Left lung (tissue), 14 donors: ENCODE measurements at places on chromosomes 7 and 10. TPM values are rescaled to one million over a fixed set of nuclear protein-coding genes. Genes with fewer than 3 reads are reported as not detected.

- peaks cover 84% of the 10 kb centered on the region for H3K27me3 ChIP-seq
- no peaks in the 10 kb centered on the region for H3K36me3 ChIP-seq
- no peaks in the 10 kb centered on the region for H3K4me1 ChIP-seq
- H3K27ac ChIP-seq, result no peak overlapping the region
- peak; percentile 34 for DNase-seq
- no peak overlapping the region for H3K4me3 ChIP-seq
Measured at GRCh38 chr7:155798673-155799439, 13.4 kb downstream of the SHH start.

CDC14C gene
- total RNA-seq, result not detected

- DNase-seq, result no peak
- H3K27me3 ChIP-seq, result no peaks in the 10 kb centered on the region
- no peak overlapping the region for H3K4me3 ChIP-seq
- no peaks in the 10 kb centered on the region for H3K4me1 ChIP-seq
- H3K27ac ChIP-seq, result peak overlapping the region; percentile 33
Measured at GRCh38 chr7:150648353-150649079, 16.3 kb upstream of the GIMAP6 start.

GRCh38 chr10:53361936-53362335 lies 589.4 kb upstream of the MBL2 start:
- no peak overlapping the region for H3K27ac ChIP-seq
- no peaks in the 10 kb centered on the region for H3K27me3 ChIP-seq
- H3K36me3 ChIP-seq, result no peaks in the 10 kb centered on the region
- H3K4me1 ChIP-seq, result no peaks in the 10 kb centered on the region
- no peak for DNase-seq

- no peak overlapping the region for H3K4me3 ChIP-seq
- no peaks in the 10 kb centered on the region for H3K27me3 ChIP-seq
- H3K4me1 ChIP-seq, result peaks cover 6% of the 10 kb centered on the region
Measured at GRCh38 chr7:69820479-69821192, 222.4 kb downstream of the AUTS2 start.

- no peak for DNase-seq
- H3K27me3 ChIP-seq, result no peaks in the 10 kb centered on the region
- H3K27ac ChIP-seq, result no peak overlapping the region
- H3K4me3 ChIP-seq, result no peak overlapping the region
- no peaks in the 10 kb centered on the region for H3K36me3 ChIP-seq
Measured at GRCh38 chr10:62250594-62251198, 17.9 kb downstream of the RTKN2 start.

DNA sequence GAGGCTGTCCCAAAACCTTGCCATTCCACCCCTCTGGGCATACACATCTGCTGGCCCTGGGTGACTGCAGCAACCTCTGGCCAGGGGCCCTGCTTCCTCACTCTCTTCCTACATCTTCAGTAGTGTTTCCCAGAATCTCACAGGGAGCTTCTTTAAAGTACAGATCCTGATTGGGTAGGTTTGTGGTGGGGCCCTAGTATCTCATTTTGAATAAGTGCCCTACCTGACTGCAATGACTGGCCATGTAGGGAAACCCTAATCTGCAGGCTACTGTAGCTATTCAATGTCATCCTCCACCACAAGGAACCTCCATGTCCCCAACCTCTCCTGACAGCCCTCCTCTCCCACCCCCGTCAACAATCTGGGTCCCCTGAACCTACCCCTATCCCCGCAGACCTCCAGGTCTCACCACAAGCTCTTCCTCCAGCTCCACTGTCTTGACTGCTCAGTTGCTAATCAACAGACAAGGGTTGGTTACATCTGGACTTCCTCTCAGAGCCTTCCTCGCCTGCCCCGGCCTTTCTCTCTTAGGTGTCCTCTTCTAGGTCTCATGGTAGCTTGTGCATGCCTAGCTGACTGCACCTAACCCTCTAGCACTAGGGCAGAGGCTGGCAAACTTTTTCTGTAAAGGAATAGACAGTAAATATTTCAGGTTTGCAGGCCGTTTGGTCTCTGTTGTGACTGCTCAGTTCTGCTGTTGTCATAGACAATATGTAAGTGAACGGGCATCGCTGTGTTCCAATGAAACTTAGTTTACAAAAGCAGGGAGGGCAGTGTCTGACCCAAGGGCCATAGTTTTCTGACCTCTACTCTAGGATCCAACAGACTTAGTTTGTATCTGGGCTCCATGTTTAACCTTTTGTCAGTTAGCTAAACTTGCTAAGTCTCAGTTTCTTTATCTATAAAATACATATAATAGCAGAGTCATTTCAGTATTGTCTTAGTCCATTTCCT lies 121.1 kb downstream of the AOAH start:
- H3K27me3 ChIP-seq, result no peaks in the 10 kb centered on the region
- no peak overlapping the region for H3K4me3 ChIP-seq
- H3K4me1 ChIP-seq, result no peaks in the 10 kb centered on the region
- no peaks in the 10 kb centered on the region for H3K36me3 ChIP-seq
- no peak for DNase-seq

MOGAT3 gene
- not detected for total RNA-seq

RELN gene
- total RNA-seq, result 3.6 TPM

- H3K4me1 ChIP-seq, result peaks cover 30% of the 10 kb centered on the region
- DNase-seq, result peak; percentile 99
- H3K4me3 ChIP-seq, result peak within 1 kb of the TSS; percentile 98
- H3K27ac ChIP-seq, result peak within 1 kb of the TSS; percentile 78
- H3K36me3 ChIP-seq, result no peaks in the 10 kb centered on the region
Measured at GRCh38 chr10:102743588-102744373, at the start of gene WBP1L. Gene WBP1L (plus strand): TSS chr10:102743948. CDS start chr10:102744054, 106 bp downstream.

GRCh38 chr10:12705943-12706342 lies 295.6 kb downstream of the CCDC3 start:
- H3K4me1 ChIP-seq, result peaks cover 25% of the 10 kb centered on the region
- H3K4me3 ChIP-seq, result no peak overlapping the region
- no peaks in the 10 kb centered on the region for H3K27me3 ChIP-seq
- no peak for DNase-seq
- H3K36me3 ChIP-seq, result no peaks in the 10 kb centered on the region

CALHM3 gene
- 0.16 TPM for total RNA-seq

GRCh38 chr10:84177541-84178141 lies 4.0 kb downstream of the GPR15LG start:
- no peak for DNase-seq
- H3K4me3 ChIP-seq, result no peak overlapping the region
- no peaks in the 10 kb centered on the region for H3K36me3 ChIP-seq
- no peaks in the 10 kb centered on the region for H3K4me1 ChIP-seq
- no peaks in the 10 kb centered on the region for H3K27me3 ChIP-seq

DNA sequence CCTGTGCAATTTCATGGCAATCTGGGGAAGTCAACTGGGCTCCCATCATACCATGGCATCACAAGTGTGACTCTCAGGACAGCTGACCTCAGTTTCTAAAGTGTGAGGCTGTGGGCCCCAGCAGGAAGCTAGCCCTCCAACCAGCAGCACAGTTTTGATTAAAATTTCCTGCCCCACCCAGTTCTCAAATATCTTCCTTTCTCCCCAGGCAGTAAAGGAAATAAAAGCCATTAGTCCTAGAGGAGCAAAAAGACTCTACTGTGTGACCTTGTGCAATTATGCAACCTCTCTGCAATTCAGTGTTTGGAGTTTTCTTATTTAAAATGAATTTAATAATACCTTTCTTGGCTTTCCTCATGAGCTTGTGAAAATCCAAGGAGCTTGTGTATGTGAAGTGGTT lies 143.1 kb upstream of the CDCA7L start:
- H3K27me3 ChIP-seq, result peaks cover 3% of the 10 kb centered on the region
- H3K4me1 ChIP-seq, result peaks cover 4% of the 10 kb centered on the region
- no peaks in the 10 kb centered on the region for H3K36me3 ChIP-seq
- no peak overlapping the region for H3K27ac ChIP-seq

DNA sequence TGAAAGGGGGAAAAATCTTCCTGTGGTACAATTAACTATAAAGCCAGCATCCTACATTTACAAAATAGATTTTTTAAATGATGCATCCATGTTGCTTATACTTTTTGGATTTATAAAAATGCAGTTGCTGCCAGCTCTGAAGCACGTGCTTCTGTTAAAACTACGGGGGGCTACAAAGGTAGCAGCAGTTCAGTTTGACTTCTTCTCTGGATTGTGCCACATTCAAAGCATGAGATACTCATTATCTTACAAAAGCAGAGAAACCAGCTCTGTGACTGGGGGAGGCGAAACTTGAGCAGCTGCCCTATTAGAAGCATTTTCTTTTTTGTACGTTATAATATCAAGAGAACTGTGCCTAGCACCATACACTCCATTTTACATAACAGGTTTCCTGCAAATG lies 31.1 kb downstream of the NEUROD6 start:
- H3K27me3 ChIP-seq, result no peaks in the 10 kb centered on the region
- no peaks in the 10 kb centered on the region for H3K36me3 ChIP-seq
- no peaks in the 10 kb centered on the region for H3K4me1 ChIP-seq
- no peak overlapping the region for H3K4me3 ChIP-seq
- no peak for DNase-seq

SBDS gene
- 109 TPM for total RNA-seq

GRCh38 chr7:33986951-33987947 lies 81.9 kb downstream of the BMPER start:
- DNase-seq, result no peak
- no peak overlapping the region for H3K4me3 ChIP-seq
- H3K4me1 ChIP-seq, result peaks cover 6% of the 10 kb centered on the region
- H3K36me3 ChIP-seq, result no peaks in the 10 kb centered on the region
- peak overlapping the region; percentile 33 for H3K27ac ChIP-seq
- no peaks in the 10 kb centered on the region for H3K27me3 ChIP-seq

SMKR1 gene
- total RNA-seq, result not detected

- H3K4me1 ChIP-seq, result no peaks in the 10 kb centered on the region
- H3K36me3 ChIP-seq, result no peaks in the 10 kb centered on the region
- H3K27ac ChIP-seq, result no peak overlapping the region
- DNase-seq, result no peak
Measured at GRCh38 chr7:13860734-13861133, 128.7 kb downstream of the ETV1 start.

ENO4 gene
- 1.0 TPM for total RNA-seq

MYO1G gene
- 23.9 TPM for total RNA-seq

GRCh38 chr7:76425156-76425555 lies 406 bp downstream of the ZP3 start:
- no peak for DNase-seq
- H3K27ac ChIP-seq, result no peak overlapping the region
- H3K27me3 ChIP-seq, result no peaks in the 10 kb centered on the region
- H3K36me3 ChIP-seq, result no peaks in the 10 kb centered on the region
- no peak overlapping the region for H3K4me3 ChIP-seq

DNA sequence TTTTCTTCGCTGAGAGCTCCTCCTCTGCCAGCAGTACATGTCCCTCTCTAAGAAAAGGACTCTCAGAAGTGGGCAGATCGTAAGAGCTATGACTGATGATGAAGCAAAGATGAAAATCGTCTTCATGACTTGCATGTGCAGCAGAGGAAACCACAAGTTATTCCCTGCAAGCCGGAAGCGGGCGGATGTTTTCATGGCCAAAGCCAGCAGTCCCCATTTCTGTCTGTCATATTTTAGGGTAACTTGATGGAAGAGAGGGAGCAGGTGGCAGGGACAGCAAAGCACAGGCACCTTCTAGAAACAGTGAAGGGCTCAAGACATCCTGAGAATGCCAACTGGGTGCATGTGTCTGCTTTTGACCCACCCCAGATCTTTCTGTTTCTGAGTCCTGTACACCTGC lies 19.9 kb downstream of the KLF6 start:
- no peaks in the 10 kb centered on the region for H3K36me3 ChIP-seq
- no peaks in the 10 kb centered on the region for H3K27me3 ChIP-seq
- H3K4me1 ChIP-seq, result peaks cover 9% of the 10 kb centered on the region
- no peak overlapping the region for H3K4me3 ChIP-seq
- H3K27ac ChIP-seq, result peak overlapping the region; percentile 83
- peak; percentile 58 for DNase-seq

VIPR2 gene
- 0.47 TPM for total RNA-seq

DNA sequence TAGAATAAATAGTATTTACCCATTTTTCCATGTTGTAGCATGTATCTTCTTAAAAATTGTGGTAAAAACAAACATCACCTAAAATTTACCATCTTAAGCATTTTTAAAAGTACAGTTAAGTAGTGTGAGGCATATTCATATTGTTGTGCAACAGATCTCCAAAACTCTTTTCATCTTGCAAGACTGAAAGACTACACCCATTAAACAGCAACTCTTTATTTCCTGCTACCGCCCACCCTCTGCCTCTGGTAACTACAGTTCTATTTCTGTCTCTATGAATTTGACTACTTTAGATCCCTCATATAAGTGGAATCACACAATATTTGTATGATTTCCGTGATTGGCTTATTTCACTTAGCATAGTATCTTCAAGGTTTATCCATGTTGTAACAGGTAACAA lies 40.0 kb upstream of the AGBL3 start:
- H3K4me1 ChIP-seq, result no peaks in the 10 kb centered on the region
- DNase-seq, result no peak
- H3K27ac ChIP-seq, result no peak overlapping the region
- H3K27me3 ChIP-seq, result no peaks in the 10 kb centered on the region
- H3K4me3 ChIP-seq, result no peak overlapping the region

DNA sequence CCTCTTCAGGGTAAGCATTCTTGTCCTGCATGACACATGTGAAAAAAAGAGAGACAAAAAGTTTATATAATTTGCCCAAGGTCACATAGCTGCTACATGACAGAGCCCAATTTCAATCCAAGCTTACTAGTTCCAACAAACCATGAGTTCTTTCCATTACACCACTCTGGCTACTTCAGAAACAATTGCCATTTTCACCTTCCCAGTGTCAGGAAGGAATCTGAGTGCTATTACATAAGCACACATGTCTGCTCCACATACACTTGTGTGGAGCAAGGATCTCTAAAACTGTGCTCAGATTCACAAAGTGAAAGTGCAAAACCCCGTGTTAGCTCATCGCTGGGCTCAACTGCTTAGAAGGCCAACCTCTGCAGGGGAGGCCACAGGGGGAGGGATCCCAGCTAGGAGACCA lies 356.2 kb upstream of the NFE2L3 start:
- no peak overlapping the region for H3K4me3 ChIP-seq
- no peaks in the 10 kb centered on the region for H3K27me3 ChIP-seq
- peaks cover 4% of the 10 kb centered on the region for H3K4me1 ChIP-seq
- no peak for DNase-seq
- H3K36me3 ChIP-seq, result no peaks in the 10 kb centered on the region

MET gene
- total RNA-seq, result 89.3 TPM

PTPN20 gene
- total RNA-seq, result 7.1 TPM

DNA sequence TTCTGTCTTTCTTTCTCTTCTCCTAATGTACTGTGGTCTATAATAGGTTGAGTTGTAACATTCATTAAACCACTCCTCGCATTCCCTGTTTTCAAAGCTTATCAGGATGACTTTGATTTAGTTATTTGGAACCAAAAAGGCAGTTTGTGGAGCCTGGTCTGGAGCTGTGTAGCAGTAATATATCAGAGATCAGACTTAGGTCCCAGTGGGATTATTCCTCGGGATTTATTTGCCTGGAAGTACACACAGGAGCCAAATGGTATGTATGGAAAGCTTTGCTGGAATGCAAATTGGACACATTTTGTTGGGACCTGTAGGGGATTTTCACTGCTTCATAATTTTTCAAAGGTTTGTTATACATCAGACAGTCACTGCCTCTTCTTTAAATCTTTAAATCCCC lies 40.9 kb downstream of the GBF1 start:
- no peak for DNase-seq
- peaks cover under 1% of the 10 kb centered on the region for H3K4me1 ChIP-seq
- no peaks in the 10 kb centered on the region for H3K27me3 ChIP-seq
- H3K4me3 ChIP-seq, result no peak overlapping the region
- H3K27ac ChIP-seq, result no peak overlapping the region

OR2A5 gene
- not detected for total RNA-seq
